Activated CD8-positive, alpha-beta memory T cell treated with anti-CD3 and anti-CD28 coated beads, Interleukin-2, amount 10 ng/mL, durations not matched to agents 7 days and 5 days (primary cell): ENCODE measurements at places on chromosomes 16 and 17.

DNA sequence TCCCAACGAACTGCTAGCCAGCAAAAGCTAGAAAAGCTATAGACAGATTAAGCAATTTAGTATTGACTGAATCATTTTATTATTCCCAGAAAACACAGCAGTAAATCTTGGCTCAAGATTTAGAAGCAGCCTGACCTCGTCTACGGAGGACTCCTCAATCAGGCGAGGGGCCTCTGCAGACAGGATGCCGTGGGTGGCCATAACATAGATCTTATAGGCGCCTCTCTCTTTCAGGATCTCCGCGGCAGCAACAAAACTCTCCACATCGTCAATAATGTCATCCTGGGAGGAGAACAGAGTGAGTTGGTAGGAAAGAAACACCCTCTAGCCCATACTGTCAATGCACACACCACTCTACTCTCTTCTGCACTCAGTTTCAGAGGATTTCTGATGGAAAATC, 4.7 kb upstream of the QRICH2 start:
- no peak for DNase-seq

DNA sequence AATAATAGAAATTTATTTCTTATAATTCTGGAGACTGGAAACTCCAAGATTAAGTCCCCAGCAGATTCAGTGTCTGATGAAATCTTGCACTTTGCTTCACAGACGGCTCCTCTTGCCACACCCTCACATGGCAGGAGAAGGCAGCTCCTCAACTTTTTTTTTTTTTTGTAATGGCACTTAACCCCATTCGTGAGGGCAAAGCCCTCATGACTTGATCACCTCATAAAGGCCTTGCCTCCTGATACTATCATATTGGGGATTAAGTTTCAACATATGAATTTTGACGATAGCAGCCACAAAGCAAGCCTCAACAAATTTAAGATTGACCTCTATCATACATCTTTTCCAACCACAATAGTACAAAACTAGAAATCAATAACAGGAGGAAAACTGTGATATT, 42.3 kb upstream of the CDYL2 start:
- DNase-seq: no peak

DNA sequence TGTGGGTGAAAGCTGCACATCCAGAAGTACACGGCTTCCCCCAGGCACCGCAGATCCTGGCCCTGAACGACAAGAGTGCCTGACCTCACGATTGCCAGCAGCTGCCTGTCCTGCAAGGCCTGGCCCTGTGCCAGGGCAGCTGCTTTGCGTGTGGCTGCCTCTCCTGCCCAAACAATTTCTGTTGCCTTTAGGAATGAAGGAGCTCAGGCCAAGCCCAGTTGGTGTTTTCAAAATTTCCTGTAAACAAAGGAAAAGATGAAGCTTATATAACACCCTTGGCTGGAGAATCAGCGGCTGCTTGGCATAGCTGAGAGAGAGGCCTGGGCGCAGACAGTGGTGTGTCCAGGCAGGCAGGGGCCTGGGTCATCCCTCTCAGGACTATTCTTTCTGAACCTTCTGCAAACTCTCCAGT, 11.7 kb upstream of the SLC47A2 start:
- no peak for DNase-seq

DNA sequence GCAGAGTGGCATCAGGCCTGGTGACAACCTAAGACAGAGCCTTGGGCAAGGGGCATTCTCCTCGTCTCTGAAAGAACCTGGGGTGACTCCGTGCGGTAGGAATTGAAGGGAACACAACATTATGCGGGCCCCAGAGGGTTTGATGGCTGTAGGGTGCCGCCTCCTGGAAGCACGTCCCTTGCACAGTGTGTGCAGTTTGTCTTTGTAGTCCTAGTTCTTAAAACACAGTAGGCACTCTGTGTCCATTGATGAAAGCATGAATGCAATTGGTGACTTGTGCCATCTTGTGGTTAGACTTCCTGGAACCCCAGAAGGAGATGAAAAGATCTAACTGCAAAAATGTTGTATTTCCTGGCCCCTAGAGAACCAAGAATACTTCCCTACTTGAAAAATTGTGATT, 279.8 kb downstream of the UTP18 start:
- no peak for DNase-seq

DNA sequence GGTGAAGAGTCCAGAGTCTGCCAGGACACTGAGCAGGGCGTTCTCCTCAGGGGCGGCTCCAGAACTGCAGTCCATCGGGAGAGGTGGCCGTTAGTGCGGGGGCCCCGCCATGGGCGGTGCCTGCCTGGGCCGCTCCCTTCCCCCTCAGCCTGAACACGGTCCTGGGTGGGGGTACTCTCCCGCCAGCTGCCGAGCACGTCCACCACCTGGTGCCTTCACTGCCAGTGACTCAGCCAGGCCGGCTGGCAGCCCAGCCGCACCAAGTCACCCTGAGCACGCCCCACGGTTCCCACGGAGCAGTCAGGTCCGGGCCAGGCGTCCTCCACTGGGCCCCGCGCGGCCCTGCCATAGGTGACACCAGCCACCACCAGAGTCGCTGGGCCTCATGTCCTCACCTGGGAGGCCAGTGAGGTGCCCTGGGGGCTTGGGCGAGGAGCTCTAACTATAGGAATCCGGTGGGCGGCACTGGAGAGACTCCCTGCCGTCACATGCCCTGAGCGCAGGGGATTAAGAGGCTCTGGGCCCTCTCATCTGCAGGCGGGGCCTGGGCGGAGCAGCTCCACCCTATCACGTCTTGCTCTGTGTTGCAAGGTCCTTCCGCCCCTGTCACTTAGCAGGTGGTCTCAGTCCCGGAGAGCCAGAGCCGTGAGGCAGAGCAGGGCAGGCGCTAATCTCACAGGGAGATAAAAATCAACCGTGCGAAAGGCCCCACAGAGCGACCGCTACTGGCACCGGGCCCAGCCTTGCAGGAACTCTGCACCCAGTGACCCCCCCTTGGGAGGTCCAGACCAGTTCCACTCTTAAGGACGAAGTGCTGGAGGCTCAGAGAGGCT, 14.3 kb downstream of the PIEZO1 start:
- DNase-seq: no peak

- DNase-seq: no peak
Measured at GRCh38 chr17:59771093-59771492, 63.6 kb downstream of the VMP1 start.

DNA sequence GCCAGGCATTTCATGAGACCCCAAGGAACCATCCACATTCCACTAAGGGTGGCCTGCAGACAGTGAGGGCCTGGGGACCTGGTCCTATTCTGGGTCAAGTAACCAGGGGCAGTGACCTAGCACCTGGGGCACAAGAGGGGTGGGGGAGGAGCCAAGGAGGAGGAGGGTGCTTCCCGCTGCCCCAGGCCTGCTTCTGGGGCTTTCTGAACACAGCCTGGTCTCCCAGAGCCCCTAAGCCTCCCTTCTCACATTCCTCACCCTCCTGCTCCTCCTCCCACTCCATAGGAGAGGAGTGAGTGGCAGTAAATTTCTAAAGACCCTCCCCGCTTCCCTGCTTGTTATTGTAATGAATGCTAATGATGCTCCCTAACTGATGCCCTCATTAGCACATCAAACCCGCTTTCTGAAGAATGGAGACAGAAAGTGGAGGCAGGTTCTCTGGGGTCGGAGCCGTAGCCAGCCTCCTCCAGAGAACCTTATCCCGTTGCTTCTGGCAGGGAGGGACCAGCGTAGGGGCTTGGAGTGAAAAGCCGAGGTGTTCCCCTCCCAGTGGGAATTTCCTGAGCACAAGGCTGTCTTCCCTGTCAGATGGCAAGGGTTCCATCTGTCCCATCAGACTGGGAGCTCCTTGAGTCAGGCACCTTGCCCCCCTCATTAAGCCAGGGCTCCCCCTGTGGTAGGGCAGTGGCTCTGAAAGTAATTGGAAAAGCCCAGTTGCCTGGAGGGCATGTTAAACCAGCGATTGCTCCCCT, 3.7 kb upstream of the SRCIN1 start:
- no peak for DNase-seq

GRCh38 chr17:30304778-30305177, 13.0 kb upstream of the BLMH start:
- no peak for DNase-seq
